ENCODE measurements at places on chromosomes 6 and 20.

DNA sequence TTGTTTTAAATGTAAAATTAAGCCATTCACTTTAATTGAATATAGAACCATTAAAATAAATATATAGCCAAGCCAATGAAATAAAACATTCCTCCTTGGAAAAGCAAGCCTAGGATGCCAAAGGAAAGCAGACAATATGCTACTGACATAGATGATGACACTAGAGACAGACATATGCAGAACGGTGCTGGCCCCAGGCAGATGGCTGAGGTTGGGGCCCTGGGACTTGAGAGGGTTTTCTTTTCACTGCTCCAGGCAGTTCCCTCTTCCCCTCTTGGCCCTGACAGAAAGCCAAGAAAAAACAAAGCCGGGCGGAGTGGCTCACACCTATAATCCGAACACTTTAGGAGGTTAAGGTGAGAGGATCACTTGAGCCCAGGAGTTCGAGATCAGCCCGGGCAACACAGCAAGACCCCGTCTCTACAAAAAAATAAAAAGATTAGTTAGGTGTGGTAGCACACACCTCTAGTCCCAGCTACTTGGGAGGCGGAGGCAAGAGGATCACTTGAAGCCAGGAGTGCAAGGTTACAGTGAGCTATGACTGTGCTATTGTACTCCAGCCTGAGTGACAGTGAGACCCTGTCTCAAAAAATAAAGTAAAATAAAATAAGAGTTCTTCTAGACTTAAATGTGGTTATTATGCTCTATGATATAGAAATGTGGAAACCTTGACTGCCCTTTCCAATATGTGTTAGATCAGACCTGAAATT, 31.2 kb downstream of the FASTKD5 start:
- no peak for DNase-seq

- DNase-seq, result no peak
These were observed 4.7 kb downstream of the JPH2 start for GRCh38 chr20:44182135-44182765.

DNA sequence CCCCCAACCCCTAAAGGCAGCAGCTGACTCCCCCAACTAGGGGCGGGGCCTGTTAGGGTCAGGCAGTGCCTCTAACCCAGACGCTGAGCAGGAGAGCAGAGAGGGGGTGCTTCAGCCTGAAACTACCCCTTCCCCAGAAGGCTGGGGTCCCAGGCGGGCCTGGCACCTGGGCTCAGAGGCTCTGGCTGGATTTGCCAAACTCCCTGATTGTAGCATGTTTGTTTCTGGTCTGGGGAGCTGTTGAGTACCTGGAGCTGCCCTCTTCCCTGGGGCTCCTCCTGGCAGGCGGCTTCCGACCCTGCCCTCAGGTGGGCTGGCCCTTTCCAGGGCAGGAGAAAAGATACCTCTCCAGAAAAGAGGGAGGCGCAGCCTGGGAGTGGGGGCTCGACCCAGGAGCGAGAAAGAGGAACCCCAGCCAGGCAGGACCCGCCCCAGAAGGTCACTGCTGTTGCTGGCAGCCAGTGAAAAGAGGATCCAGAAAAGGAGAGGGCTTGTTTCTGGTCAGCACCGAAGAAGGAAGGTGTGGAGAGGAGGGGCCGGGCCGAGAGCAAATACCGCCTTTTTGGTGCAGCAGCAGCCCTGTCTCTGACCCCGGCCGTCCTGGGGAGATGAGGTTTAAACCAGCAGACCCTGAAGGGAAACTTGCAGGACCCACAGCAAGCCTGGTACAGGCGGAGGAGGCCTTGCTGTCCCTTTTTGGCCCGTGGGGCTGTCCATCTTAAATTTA, 810 bp upstream of the ABHD16B start:
- no peak for DNase-seq

DNA sequence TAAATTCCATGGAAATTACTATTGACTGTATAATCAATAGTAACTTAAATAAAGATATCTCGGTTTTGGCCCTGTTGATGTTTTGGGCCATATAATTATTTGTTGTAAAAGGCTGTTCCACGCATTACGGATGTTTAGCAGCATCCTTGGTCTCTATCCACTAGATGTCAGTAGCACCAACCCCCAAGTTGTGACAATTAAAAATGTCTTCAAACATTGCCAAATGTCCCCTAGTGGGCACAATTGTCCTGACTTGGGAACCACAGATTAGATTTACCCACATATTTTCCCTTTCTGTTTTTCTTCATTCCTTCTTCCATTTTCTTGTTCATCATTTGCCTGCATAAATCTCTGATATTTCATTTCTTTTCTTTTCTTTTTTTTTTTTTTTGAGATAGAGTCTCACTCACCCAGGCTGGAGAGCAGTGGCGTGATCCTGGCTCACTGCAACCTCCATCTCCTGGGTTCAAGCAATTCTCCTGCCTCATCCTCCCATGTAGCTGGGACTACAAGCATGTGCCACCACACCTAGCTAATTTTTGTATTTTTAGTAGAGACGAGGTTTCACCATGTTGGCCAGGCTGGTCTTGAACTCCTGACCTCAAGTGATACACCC, 13.6 kb upstream of the WFDC8 start:
- DNase-seq, result peak; percentile 33

DNA sequence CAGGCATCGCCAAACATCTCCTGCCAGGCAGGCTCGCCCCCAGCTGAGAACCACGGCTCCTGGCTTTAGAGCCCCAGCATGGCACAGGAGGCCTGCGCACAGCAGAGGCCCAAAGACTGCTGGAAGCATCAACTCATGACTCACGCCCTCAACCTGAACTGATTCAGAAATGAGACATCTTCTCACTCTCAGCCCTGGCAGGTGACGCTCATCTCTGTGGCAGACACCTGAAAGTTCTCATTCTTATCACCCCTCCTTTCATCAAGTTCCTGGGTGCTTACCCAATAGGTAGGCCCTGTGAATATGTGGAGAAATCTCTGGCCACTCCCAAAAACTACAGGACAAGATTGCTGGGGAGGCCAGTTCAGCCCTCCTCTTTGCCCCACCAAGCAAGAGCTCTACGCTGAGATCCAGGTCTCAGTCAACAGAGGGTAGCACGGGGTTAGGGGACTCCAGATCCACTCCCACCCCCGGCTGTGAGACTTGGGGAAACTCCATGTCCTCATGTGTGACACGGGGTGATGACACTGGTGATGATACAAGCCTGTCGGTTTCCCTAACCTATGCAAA, 11.3 kb downstream of the NFATC2 start:
- DNase-seq, result peak; percentile 55

GRCh38 chr6:133972388-133972787, 19.4 kb downstream of the TBPL1 start:
- DNase-seq, result no peak

DNA sequence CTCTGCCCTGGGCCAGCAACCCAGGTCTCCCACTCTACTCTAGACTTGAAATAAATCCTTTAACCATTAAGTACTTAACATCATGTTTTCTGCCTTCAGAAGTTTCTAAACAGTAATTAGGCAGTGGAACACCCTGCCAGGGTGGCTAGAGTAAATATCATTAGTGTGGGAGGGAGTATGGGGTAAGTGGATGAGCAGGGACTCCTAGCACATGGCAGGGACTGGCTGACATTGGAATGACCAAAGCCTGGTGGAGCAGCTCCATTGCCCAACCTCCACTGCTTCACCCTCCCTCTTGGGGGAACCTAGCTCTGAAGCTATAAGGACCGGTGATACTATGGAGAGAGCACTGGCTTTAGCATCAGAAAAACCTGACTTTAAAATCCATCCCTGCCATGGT, 167.1 kb downstream of the MAFB start:
- no peak for DNase-seq

GRCh38 chr6:2792330-2793110, 27.3 kb downstream of the WRNIP1 start:
- DNase-seq, result no peak

DNA sequence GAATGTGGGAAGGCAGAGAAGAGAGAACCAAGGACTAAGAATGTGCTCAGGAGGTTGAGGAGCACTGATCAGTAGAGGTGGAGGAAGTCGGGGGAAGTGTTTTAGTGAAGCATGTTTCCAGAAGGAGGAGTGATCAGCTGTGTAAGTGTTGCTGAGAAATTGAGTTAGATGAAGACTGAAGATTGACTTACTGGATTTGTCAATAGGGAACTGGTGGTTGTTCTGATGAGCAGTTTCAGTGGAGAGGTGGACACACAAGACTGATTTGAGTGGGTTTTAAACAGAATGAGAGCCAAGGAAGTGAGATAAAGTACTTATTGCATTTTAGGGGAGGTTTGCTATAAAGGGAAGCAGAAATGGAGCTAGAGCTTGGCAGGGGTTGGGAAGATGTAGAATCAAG, 182.6 kb downstream of the CDKAL1 start:
- no peak for DNase-seq

GRCh38 chr6:164690241-164690640, 619.2 kb downstream of the C6orf118 start:
- no peak for DNase-seq

GRCh38 chr20:63309261-63310071, 16.5 kb downstream of the COL20A1 start:
- DNase-seq, result peak; percentile 24

DNA sequence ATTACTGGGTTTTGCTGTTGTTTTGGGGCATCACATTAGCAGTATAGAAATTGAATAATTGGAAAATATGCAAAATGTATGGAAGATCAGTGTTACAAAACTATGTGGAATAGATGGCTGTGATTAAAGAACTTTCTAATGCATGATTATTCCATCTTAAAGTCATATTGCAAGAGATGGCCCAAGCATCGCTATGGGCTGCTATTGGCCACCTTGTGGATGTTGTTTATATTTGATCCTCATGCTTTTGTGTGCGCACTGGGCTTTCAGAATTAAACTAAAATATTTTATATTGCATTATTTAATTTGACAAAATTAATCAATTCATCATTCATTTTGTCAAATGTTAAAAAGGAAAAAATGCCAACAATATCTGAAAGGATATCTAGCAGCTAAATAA, 16.1 kb upstream of the HMGN3 start:
- no peak for DNase-seq

DNA sequence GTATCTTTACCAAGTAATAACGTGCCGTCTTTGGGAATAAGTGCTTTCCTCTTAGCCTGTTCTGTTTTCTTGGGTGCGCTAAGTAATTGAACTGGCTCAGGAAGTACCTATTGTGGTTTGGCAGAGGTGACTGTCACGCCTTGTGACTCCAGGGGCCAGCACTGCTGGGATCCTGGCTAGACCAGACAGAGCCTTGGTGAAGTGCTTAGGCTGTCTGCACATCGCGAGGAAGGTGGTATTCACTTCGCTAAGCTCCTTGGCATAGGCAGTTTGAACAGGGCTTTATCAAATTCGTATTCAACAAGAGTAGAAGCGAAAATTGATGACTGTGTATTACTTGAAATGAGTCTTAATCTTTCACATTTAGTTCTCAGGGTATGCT, 17.6 kb downstream of the PRDM1 start:
- peak; percentile 42 for DNase-seq

- peak; percentile 69 for DNase-seq
These were observed 50.8 kb upstream of the FAM83D start for GRCh38 chr20:38875175-38875993.

DNA sequence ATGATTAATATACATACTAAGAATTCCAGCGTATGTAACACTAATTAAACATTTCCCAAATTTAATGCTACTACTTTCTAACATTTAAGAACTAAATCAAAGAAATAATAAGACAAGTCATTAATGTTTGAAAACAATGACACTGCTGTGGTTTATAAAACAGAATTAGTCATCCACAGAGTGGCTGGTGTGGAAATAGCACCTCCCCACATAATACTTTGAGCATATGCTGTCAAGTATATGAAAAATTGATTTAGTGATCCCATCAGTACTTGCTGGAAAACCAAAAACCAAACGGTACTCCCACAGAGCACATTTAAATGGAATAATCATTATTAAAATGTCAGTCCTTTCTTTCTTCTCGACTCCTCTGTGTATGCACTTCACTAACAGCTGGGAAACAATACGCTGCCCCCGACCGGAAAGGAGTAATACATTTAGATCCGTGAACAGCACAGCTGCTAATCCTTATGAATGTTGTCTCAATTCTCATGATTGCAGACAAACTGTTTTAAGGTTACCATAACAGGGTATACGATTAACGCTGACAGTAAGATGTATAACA, 78.4 kb downstream of the PREP start:
- DNase-seq, result no peak

DNA sequence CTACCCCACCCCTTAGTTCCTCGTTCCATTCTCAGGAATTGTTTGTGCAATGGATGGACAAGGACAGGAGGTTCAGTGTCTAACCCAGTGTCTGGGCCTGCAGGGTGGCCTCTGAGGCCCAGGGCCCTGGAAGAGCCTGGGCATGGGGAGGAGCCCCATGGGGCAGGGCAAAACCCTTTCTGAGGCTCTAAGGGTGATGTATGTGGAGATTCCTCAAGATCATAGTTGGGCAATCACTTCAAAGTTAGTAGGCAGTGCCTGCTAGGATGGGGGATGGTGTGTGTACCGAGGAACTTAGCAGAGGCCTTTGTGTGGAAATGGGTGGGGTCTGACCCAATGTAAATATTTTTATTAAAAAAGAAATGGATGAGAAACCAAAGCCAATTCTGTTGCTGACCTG, 6.7 kb upstream of the C2 start:
- DNase-seq, result no peak

DNA sequence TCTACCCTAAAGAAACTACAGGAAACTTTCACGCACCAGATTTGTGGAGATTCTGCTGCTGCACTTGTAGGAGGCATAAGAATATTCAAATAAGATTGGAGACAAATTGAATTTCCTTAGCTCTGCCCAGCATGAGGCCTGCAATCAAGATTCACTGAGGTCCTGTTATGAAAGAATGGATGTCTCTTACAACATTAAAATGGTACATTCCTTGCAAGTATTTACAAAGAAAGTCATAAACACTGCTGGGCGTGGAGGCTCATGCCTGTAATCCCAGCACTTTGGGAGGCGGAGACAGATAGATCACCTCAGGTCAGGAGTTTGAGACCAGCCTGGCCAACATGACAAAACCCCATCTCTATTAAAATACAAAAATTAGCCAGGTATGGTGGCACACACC, 74.0 kb upstream of the MAP3K4 start:
- DNase-seq, result no peak

- no peak for DNase-seq
These were observed 3.6 kb upstream of the PRL start for GRCh38 chr6:22300273-22300998.

DNA sequence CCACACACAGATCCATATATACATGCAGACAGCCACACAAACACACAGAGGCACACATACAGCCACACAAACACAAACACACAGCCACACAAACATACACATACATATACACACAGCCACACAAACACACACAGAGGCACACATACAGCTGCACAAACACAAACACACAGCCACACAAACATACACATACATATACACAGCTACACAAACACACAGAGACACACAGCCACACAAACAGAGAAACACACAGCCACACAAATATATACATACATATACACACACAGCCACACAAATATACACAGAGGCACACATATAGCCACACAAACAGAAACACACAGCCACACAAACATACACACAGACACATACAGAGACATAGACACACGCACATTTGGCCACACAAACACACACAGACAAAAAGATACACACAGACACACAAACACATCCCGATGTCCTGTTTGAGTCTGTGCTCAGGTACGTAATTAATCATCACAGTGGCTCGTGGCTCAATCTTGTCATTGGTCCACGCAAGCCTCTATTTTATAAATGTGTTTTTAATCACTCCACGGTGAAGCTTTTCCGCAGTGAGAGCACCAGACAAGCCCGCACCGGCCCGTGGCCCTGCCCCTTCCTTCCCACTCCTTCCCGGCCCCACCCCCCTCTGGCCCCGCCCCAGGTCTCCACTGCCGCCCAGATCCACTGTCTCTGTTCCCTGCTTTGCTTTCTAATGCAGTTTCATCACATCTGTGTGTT, 135.3 kb downstream of the CDH4 start:
- DNase-seq, result no peak
